ENCODE measurements at places on chromosomes 12 and 14.

- DNase-seq: no peak
Measured at GRCh38 chr12:28742791-28743190, 406.3 kb upstream of the FAR2 start.

DNA sequence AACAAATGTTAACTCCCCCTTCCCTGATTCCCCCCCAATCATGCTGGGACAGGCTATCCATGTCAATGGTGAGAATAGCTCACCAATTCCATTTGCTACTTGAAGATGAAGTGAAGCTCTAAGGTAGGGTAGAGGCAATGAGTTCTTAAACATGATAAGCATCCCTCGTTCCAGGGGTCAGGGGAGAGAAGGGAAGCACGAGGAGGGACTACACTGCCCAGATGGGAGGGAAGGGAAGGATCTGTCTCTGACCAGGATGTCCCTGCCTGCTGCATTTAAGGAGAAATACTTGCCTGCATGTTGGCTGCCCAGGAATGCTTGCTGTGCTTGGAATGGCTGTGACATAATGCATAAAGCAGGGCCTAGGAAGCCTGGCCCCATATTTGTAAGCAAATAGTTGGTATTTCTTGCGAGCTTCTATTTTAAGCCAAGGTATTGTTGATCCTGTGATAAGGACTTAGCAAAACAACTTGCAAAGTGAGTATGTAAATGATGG, 155.1 kb downstream of the CEP83 start:
- DNase-seq: no peak

DNA sequence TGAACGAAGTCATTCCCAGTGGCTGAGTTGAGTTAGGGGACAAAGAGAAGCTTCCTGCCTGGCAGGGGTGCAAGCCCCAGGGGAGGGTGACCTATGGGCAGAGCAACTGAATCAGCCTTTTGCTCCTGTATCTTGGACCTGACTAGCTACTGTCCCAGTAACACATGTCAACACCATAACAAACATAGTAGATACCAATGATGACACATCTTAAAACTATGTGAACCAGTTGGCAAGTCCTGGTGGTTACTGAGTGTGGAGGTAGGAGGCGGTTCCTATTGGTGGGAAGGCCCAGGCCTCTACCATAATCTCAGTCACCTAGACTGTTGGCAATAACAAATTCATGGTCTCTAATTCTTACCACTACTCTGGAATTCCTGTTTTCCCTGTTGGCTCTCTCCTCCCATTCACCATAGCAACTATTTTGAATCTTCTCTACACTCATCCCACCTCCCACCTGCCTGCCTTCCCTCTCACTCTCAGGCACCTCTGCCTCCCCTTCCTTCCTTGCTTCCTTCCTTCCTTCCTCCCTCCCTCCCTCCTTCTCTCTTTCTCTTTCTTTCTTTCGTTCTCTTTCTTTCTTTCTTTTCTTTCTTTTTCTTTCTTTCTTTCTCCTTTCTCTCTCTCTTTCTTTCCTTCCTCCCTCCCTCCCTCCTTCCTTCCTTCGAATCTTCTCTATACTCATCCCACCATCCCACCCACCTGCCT, 8.1 kb upstream of the P2RX7 start:
- DNase-seq: peak; percentile 36

GRCh38 chr12:99611117-99611516, 36.4 kb upstream of the GARIN6 start:
- DNase-seq: no peak

GRCh38 chr14:61379639-61380184, 58.3 kb downstream of the PRKCH start:
- DNase-seq: no peak

- no peak for DNase-seq
Measured at GRCh38 chr14:91219517-91220389, 24.8 kb downstream of the GPR68 start.

GRCh38 chr12:18750085-18750484, 12.2 kb downstream of the CAPZA3 start:
- DNase-seq: no peak

- DNase-seq: peak; percentile 87
Measured at GRCh38 chr14:73789989-73790581, 61.5 kb upstream of the PTGR2 start.

- no peak for DNase-seq
Measured at GRCh38 chr12:79522257-79522988, 168.3 kb downstream of the PAWR start.

DNA sequence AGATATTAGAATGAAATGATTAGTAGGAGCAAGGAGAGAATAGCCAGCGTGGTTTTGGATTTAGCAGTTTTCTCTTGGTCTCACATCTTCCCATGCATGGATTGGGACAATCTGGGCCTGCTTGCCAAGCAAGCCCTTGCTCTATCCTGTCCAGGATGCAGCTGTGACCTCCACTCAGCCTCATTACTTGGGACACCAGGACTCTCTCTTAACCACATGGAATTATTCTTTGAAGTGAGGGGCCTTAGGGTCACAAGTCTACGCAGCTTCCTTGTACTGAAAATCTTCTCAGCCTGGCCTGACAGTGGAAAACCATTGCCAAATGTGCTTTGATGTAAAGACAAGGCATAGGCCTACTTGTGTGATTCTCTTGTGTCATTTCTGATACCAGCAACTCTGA, 28.0 kb upstream of the DCN start:
- no peak for DNase-seq

GRCh38 chr12:70847871-70848270, 72.7 kb downstream of the PTPRR start:
- DNase-seq: no peak

GRCh38 chr12:100539202-100539601, 34.3 kb upstream of the GAS2L3 start:
- no peak for DNase-seq

DNA sequence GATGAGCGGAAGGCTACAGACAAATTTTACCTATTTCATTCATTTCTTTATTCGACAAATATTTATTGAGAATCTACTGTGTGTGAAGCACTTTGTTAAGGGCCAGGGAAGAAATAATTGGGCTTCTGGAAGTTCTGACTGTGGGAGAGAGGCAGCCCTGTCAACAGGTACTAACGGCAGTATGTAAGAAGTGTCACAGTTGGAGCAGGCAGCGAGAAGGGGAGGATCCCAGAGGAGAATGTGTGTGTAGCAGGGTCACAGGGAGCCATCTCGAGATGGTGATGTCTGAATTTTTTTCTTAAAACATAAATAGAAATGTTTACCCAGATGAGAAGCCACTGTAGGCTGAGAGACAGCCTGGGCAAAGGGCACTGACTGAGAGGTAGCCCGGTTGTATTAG, 163.3 kb upstream of the SLC38A2 start:
- no peak for DNase-seq

DNA sequence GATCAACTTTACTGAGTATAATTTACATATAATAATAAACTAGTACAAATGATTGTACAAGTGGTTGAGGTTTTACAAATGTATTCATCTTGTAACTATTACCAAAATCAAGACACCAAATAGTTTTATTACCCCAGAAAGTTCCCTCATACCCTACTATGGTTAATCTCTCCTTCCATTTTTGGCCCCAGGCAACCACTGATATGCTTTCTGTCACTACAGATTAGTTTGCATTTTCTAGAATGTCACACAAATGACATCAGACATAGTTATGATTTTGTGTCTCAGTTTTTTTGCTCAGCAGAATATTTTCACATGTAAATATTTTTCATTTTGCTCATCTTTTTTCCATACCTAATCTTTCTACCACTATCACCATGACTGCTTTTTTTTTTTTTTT, 49.1 kb downstream of the TMX1 start:
- no peak for DNase-seq

DNA sequence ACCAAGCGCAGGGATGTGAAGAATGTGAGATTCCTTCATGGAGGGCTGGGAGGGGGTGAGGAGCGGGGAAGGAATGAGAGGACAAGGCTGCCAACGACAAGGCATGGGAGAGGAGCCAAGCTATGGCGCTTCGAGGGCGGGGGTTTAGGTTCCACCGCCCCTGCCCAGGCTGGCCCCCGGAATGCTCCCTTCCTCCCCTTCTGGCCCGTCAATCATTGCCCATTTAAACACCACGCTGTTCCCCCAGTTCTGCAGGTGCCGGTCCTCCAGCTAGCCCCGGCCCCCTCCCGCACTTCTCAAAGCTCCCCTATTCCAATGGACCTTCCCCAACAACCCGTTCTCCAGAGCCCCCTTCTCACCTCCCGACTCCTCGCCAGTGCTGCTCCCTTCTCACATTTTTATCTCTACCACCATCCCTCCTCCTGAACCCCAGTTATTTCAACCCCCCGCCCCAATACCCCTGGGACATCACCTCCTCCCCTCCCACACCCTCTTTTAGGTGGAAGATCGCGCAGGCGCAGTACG, 428 bp downstream of the RNF41 start:
- peak; percentile 60 for DNase-seq

DNA sequence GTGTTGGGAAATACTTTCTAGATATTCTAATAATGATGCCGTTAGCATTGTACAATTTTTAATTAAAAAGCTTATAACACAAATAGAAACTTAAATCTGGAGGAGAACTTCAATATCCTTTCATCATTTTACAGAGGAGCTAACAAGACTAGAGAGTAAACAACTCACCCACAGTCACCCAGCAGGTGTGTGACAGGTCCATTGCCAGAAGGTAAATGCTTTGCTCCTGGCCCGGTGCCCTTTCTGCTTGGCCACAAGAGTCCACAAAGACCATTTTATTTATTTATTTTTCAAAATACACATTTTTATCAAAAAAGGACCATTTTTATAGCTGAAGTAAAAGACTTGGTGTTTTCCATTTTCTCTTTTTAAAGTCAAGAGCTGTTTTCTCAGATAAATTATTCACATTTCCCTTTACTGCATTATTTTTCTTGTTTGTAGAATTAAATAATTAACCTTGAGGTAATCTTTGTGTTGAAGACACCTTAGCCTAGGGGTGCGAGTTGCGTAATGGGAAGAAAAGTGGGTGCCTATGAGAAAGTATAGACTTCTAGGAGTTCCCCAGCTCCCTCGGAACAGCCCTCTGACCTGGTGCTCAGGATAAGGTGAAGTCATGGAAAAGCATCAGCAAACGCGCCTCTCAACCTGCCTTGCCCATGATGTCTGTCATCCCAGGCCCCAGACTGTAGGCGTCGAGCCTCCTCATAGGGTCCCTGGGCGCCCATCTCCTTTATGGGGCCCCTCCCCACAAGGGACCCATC, 26.3 kb upstream of the AMIGO2 start:
- DNase-seq: no peak

- DNase-seq: no peak
Measured at GRCh38 chr14:68603533-68604360, 189.1 kb downstream of the ZFP36L1 start.

DNA sequence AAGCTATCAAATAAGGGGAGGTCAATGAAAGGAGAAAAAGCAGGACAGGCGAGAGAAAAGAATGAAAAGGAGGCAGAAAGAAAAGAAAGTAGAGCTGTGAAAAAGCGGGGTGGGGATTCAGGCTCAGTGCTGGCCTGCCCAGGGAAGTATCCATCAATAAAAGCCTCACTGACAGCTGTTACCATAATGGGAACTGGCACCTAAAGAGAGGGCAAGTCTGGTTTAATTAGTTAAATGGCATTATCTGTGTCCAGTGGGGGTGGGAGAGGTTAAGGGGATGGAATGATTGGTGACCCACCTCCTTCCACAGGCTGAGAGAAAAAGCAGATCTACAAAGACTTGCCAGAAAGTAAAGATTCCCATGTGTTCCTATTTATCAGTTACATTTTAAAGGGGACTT, 7.4 kb downstream of the SALL2 start:
- DNase-seq: no peak

GRCh38 chr12:108630481-108631207, 3.0 kb downstream of the SELPLG start:
- no peak for DNase-seq

DNA sequence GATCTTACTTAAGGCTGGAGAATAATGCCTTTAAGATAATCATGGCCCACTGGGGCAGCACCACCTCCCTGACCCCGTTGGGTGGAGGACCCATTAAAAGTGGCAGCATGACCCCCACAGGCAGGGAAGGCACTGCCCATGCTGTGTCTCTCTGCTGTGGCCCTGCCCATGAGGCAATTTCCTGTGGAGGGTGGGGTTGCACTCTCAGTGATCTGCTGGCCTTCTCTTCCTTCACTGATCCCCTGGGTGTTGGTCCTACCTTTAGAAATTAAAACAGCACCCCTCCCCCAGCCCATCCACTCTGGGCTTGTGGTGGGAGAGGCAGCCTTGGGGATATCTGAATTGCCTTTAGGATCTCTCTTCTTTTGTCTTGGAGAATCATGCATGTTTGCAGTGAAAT, 17.3 kb downstream of the KLRK1 start:
- DNase-seq: no peak

- DNase-seq: peak; percentile 79
Measured at GRCh38 chr14:32724867-32725471, 213.7 kb upstream of the NPAS3 start.

- DNase-seq: peak; percentile 91
Measured at GRCh38 chr12:93624595-93625294, 52.3 kb downstream of the SOCS2 start.

DNA sequence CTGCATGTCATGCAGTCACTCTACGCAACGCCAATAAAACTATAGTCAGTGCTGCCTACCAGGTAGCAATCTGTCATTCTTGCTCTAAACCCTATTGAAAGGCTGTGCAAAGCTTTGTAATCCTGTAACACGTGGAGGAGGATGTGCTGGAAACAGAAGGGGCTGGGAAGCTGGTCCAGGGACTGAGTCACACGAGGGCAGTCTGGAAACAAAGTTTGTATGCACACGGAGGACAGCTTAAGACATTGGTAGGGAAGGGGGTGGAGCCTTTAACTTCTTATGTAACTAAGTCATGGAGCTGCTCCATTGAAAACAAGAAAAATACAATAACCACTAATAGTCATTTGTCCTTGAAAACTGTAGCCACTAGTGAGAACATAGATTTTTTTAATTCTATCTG, 128.0 kb downstream of the BCAT1 start:
- no peak for DNase-seq

DNA sequence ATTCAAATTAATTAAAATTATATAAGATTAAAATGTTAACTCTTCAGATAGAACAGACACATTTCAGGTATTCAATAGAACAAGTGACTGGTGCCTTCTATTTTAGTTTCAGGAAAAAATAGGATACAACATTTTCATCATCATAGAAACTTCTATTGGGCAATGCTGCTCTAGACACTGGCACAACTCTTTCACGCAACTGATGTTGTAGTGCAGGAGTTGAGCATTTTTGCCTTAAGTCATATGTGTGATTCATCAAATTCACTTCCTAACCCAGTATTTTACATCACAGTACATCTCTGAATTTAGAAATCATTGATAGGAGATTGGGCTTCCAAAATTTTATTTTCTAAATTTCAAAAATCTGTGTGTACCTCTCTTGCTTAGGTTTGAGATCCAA, 215.4 kb upstream of the DIO2 start:
- DNase-seq: no peak

- DNase-seq: no peak
Measured at GRCh38 chr14:55697414-55697861, 117.4 kb downstream of the KTN1 start.

- no peak for DNase-seq
Measured at GRCh38 chr12:69214169-69214568, 25.2 kb upstream of the CPSF6 start.

DNA sequence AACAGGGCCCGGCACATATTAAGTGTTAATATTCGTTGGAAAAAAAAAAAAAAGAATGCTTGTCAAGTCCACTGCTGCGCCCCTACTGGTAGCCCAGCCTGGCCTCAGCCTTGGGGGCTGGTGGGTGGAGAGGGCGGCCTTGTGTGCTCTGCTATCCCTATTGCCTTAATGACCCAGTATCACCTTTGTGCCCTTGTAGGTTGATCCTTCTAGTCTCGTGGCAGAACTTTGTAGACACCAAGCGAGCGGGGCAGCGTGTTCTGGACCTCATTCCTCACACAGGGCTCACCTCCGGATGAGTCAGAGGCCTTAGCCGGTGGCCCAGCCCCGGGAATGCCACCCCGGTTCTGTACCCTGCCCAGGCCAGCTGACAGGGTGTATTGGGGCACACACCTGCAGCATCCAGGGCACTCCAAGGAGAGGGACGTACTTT, 1.8 kb upstream of the RCOR1 start:
- no peak for DNase-seq

Measured in fibroblast of skin of left biceps (primary cell).